ENCODE measurements at places on chromosomes 7 and 10.

DNA sequence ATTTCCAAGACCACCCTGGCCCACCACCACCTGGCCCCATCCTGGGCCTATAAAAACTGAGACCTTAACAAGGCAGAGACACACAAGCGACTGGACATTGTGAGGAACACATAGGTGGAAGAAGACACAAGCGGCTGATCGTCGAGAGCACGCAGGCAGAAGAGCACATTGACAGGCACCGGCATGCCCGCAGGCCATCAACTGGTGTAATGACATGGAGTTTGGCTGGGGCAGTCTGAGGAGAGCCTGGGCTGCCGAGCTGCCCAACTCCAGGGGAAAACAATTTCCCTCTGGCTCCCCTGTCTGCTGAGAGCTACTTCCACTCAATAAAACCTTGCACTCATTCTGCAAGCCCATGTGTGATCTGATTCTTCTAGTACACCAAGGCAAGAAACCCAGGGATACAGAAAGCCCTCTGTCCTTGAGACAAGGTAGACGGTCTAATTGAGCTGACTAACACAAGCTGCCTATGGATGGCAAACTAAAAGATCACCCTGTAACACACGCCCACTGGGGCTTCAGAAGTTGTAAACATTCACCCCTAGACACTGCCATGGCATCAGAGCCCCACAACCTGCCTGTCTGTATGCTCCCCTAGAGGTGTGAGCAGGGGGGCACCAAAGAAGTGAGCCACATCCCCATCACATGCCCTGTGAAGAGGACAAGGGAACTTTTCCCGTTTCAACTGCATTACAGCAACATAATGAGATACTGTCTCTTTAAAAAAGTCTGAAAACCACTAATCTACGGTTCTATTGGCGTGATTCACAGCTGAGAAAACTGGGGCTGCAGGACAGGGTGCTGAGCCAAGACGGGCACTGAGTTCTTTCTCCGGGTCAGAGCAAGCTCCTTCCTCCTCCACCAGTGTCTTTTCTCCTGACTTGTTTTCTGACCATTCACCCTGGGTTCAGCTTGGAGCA is 18.5 kb upstream of the TNS3 start:
- DNase-seq, result no peak

- no peak for DNase-seq
Measured at GRCh38 chr10:43036481-43037428, 40.1 kb upstream of the RET start.

DNA sequence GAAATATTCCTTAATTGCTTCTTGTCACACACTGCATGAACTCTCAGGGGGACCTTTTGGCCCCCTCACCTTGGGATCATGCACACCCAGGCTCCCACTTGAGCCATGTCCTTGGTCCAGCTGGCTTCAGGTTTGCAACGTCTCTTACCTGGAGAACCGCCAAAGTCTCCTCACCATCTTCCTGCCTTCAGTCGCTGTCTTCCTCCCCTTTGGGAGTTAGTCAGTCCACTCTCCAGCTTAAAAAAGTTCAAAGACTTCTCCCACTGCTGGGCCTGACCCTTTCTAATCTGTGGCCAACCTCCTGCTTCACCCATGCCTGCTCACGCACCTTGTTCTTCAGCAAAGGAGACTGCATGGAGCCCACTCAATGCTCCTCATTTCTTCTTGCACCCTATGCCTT is 82.6 kb upstream of the LRRC4 start:
- no peak for DNase-seq

GRCh38 chr10:119344381-119344780 is 137.0 kb downstream of the GRK5 start:
- DNase-seq, result no peak

- no peak for DNase-seq
Measured at GRCh38 chr10:117003336-117003735, 1.7 kb downstream of the SHTN1 start.

GRCh38 chr7:71752171-71752935 is 620.4 kb downstream of the GALNT17 start:
- no peak for DNase-seq

DNA sequence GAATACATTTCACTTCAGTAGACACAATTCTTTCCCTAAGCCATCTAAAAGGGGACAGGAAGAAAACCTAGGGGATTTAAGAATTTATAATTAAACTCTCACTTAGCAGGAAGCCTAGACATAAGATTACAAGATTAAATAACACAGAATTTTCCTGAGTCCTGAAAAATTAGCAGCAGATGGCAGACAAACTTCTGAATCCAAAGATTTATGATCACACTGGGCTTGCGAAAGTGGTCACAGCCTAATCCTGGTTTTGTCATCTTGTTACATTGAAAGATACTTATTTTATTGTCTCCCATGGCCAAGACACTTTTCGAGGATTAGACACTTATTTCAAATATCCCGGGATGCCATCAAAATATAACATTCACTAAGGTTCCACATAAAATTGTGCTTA is 2.9 kb downstream of the ERLIN1 start:
- DNase-seq, result no peak

DNA sequence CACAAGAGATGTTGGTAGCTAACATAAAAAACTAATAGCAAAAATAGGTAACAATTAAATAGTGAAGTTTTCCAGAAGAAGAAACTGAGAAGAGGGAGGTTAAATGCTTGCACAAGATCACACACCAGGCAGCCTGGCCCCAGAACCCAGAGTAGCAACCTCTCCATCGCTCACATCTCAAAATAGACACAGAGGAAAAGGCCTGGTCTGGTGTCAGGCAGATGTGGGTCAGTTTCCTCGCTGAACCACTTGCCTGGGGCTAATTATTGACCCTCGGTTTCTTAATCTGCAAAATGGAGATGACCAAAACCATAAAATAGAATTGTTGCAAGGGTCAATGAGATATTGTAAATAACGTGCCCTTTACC is 44.5 kb upstream of the STK17A start:
- no peak for DNase-seq

- DNase-seq, result no peak
Measured at GRCh38 chr7:34036051-34036920, 130.9 kb downstream of the BMPER start.

DNA sequence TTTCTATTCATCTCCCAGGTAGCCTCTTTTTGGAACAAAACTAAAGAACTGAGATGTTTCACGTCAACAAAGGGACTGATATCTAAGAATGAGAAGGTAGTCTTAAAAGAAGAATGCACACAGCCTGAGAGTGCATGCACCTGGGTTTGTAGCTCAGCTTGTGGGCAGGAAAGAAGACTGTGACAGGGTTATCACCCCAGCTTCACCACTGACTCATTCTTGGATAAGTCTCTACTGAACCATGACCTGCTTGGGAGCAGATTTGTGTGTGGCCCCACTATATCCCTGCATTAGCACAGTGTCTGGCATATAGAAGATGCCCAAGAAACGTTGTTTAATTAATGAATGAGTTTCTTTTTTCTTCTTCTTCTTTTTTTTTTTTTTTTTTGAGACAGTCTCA is 187.5 kb downstream of the GPAM start:
- no peak for DNase-seq

DNA sequence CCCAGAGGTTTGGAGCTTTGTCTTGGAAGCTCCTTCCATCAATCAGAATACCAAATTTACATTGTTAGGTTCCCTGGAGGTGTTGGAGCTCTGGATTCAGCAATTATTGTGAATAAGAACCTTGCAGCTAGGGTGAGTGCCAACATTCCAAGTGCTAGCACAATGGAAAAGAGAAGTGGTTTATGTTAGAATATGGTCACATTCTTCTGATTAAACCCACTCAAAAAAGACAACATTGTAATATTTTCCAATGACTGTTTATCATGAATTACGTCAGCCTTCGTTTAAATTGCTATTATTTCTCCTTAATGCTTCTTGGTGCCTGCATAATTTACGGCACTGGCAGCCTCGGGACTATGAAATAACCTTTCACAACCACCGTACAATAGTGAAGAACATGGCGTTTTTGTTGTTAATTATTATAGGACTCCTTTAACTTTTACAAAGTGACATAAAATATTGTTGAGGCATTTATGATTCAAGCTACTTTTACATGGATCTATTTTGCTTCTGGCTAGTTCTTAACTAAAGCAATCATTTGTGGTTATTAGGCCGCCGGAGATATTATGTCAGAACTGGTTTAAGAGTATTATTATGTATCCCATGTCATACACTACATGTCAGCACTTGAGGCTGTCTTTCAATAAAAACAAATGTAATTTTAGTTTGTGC is 117.7 kb downstream of the ARID5B start:
- DNase-seq, result no peak

- DNase-seq, result no peak
Measured at GRCh38 chr7:32154797-32155196, 84.6 kb upstream of the PDE1C start.

GRCh38 chr10:113022265-113022664 is 72.2 kb downstream of the TCF7L2 start:
- DNase-seq, result no peak

- no peak for DNase-seq
Measured at GRCh38 chr10:31683682-31684081, 244.9 kb downstream of the ARHGAP12 start.

DNA sequence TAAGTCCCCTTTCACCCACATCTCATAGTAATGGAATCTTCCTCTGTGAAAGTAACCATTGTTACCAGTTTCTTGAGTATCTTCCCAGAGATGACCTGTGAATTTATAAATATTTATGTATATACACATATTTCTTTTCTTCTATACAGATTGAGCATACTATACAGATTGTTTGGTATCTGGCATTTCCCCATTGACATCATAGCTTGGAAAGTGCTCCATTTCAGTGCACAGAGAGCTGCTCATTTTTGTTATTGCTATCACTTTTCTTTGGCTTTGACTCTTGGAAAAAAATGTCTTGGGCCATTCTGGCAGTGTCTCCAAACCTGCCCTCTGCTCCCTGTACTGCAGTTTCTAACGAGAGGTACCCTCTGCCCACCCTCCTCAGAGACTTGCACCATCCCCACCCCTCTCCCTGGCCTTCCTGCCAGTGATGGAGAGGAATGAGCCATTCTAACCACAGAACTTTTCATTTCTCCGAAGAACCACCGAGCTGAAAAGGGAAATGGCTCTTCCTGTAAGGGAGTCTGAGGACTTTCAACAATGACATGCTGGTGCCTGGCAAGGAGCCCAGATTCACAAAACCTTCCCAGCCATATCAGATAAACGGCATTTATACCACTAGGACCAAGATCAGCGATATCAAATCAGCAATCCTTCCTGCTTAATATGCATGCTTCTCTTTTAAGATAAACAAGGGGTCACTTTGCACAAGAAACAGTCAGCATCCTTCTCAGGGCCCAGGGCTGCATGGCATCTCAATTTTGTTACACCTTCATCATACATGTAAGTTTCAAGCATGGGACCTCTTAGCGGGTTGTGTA is 19.7 kb upstream of the CCSER2 start:
- DNase-seq, result no peak

DNA sequence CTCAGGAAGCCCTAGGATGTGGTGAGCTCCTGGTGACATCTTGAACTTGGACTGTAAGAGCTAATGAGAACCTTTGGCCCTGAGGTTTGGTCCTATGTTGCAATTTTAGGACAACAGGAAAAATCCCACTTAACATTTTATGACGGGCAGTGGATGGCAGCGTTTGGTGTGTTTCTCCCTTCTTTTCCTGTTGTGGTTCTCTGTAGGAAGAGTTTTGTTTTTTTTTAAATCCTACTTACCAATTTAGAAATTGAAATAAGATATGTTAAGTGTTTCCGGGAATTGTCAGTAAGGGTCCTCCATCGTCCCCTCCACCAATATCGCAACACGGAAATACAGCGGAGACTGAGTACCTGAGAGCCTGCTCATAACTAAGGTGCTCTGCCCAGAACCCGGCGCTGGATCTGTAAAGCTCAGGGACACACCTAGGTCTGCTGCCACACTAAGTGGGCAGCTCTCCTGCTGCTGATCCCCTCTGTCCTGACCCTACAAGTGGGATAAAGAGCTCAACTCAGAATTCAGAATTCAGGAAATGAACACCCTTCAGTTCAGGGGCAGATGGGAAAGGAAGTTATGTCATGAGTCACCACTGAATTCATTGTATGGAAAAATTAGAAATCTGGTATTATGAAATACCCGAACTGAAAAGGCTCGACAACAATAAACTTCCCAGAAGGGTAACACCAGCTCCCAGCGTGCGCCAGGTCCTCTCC is 9.1 kb upstream of the PROSER2 start:
- DNase-seq, result no peak

DNA sequence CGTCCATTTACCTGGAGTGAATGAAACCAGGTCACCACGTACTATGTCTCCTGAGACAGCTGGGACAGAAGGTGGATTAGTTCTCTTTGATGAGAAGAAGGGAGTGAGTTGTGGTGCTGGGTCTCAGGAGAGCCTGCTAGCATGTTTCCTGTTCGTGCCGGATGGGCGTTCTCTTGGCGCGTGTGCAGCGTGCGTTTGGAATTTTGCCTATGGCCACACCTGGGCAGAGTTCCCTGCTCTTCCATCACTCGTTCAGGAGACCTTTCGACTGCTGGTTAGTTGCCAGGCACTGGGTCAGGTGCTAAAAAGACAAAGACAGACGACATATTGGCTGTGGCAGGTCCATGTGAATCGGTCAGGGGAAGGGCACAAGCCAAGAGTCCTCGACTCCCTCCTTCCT is 90.3 kb downstream of the TRRAP start:
- DNase-seq, result no peak

DNA sequence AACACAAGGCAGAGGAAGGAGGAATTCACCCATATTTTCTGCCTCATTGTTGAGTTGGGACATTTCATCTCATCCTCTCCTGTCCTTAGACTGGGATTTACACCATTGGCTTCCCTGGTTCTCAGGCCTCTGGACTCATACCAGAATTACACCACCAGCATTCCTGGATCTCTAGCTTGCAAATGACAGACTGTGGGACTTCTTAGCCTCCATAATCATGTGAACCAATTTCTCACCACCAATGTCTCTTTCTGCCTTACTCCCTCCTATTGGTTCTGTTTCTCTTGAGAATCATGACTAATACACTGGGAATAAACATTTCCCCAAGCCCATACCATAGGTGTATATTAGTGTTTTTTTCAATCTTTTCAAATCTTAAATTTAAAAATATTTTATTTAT is 2.9 kb upstream of the ZNF33A start:
- DNase-seq, result no peak

DNA sequence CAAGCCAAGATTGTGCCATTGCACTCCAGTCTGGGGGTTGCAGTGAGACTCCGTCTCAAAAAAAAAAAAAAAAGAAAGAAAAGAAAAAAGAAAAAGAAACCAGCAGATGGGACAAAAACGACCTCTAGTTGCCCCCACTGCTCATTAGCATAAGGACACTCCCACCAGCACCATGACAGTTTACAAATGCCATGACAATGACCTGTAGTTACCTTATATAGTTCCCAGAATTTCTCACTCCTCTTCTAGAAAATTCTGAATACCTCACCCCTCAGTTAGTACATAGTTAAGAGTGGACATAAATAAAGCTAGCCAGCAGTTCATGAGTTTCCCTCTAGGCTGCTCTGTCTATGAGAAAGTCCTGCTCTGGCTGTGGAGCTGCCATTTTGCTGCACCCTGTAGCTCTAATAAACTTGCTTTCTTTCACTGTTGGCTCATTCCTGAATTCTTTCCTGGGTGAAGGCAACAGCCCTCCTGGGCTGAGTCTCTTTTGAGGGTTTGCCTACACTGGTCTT is 276.8 kb upstream of the AKR1E2 start:
- DNase-seq, result no peak

- no peak for DNase-seq
Measured at GRCh38 chr7:97601931-97602457, 129.9 kb upstream of the TAC1 start.
